Cardiac atrium fibroblast (primary cell): ENCODE measurements at places on chromosomes 2 and 18. TPM values are rescaled to one million over a fixed set of nuclear protein-coding genes. Genes with fewer than 3 reads are reported as not detected.

TEX44 gene
- total RNA-seq = not detected in 2 replicates

ZC3H6 gene
- total RNA-seq = 1.5 and 2.2 TPM in 2 replicates

NEU4 gene
- total RNA-seq = not detected in 2 replicates

GREB1L gene
- total RNA-seq = 0.36 and 0.97 TPM in 2 replicates

KIAA2012 gene
- total RNA-seq = not detected in 2 replicates

CFAP65 gene
- not detected in 2 replicates for total RNA-seq

FOSL2 gene
- 78.5 and 80.8 TPM in 2 replicates for total RNA-seq

SIX2 gene
- 16.1 and 19.1 TPM in 2 replicates for total RNA-seq

SAP130 gene
- total RNA-seq = 6.2 and 12.3 TPM in 2 replicates

C2orf15 gene
- not detected in 2 replicates for total RNA-seq

GPAT2 gene
- total RNA-seq = 8.5 and 16.7 TPM in 2 replicates

ACTG2 gene
- 0.18 TPM in 1 of 2 replicates, not detected in the other for total RNA-seq

SATB2 gene
- 1.3 and 1.6 TPM in 2 replicates for total RNA-seq

SPP2 gene
- total RNA-seq = not detected in 2 replicates

STAT4 gene
- total RNA-seq = 3.8 and 7.8 TPM in 2 replicates

HJURP gene
- total RNA-seq = 6.3 and 21.2 TPM in 2 replicates

HOXD13 gene
- total RNA-seq = not detected in 2 replicates
